Muscle of leg (tissue), 16 donors: ENCODE measurements at places on chromosomes 16 and 17. TPM values are rescaled to one million over a fixed set of nuclear protein-coding genes. Genes with fewer than 3 reads are reported as not detected.

GRCh38 chr16:66832661-66833305, 2.0 kb upstream of the NAE1 start:
- no peak overlapping the region for H3K27ac ChIP-seq
- H3K4me3 ChIP-seq, result no peak overlapping the region
- H3K4me1 ChIP-seq, result peaks cover 8% of the 10 kb centered on the region

DNA sequence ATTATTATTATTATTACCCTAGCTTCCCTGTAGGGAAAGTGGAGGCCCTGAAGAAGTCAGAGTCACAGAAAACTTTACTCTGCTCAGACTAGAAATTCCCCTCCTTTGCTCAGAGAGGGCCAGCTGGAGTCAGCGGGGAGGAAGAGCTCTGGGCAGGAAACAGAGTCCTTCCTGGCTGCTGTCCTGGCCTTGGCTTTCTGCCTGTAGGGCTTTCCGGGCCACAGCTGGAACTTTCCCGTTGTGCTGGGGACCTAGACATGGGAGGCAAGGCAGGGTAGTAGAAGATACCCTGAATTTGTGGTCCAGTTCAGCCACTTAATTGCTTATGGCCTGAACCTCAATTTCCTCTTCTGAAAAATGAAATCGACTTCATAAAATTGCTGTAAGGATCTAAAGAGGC, 14.0 kb upstream of the CCL2 start:
- H3K36me3 ChIP-seq, result no peaks in the 10 kb centered on the region
- peak; percentile 92 for DNase-seq
- H3K27me3 ChIP-seq, result no peaks in the 10 kb centered on the region
- peak overlapping the region; percentile 43 for H3K27ac ChIP-seq
- H3K4me1 ChIP-seq, result peaks cover 71% of the 10 kb centered on the region
- H3K4me3 ChIP-seq, result no peak overlapping the region

- H3K36me3 ChIP-seq, result peaks cover 73% of the 10 kb centered on the region
- H3K27me3 ChIP-seq, result no peaks in the 10 kb centered on the region
- no peaks in the 10 kb centered on the region for H3K4me1 ChIP-seq
- no peak overlapping the region for H3K4me3 ChIP-seq
Measured at GRCh38 chr16:75627851-75628250, 4.8 kb upstream of the ADAT1 start.

The UMOD gene
- total RNA-seq, result not detected

DNA sequence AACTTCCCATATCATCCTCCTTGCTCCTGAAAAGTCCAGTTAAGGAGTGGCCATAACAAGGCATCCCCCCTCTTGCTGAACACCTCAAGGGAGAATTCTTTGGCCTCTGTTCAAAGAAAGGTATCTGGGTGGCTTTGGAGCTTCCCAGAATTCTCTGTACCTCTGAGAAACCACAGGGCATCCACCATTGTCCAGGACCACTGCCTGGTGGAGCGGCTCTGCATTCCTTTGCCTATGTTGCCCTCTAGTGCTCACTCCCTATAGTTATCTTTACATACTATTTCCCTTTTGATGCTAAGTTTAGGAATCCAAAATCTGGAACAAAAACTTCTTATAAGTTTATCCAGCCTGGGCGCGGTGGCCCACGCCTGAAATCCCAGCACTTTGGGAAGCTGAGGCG, 30.3 kb downstream of the CHD9NB start:
- H3K4me1 ChIP-seq, result no peaks in the 10 kb centered on the region
- H3K36me3 ChIP-seq, result no peaks in the 10 kb centered on the region
